HT-29 (cell line): ENCODE measurements at places on chromosomes 16 and 17.
A peak's percentile ranks its signal among the peaks of the same experiment; 100 is the strongest.

DNA sequence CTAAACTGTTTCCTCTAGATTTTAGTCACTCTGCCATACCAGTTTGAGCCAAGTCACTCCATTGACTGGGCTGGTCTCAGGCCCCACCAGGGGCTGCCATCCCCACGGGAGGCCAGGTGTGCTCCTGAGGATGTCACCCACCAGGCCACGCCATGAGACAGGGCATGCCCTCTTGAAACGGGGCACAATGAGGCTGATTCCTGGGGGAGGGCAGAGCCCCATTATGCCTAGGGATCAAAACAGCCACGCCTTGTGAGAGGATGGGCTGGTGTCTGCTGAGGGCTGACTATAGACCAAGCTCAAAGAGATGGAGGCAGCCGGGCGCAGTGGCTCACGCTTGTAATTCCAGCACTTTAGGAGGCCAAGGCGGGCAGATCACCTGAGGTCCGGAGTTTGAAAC, 21.5 kb downstream of the GINS2 start:
- DNase-seq = no peak

DNA sequence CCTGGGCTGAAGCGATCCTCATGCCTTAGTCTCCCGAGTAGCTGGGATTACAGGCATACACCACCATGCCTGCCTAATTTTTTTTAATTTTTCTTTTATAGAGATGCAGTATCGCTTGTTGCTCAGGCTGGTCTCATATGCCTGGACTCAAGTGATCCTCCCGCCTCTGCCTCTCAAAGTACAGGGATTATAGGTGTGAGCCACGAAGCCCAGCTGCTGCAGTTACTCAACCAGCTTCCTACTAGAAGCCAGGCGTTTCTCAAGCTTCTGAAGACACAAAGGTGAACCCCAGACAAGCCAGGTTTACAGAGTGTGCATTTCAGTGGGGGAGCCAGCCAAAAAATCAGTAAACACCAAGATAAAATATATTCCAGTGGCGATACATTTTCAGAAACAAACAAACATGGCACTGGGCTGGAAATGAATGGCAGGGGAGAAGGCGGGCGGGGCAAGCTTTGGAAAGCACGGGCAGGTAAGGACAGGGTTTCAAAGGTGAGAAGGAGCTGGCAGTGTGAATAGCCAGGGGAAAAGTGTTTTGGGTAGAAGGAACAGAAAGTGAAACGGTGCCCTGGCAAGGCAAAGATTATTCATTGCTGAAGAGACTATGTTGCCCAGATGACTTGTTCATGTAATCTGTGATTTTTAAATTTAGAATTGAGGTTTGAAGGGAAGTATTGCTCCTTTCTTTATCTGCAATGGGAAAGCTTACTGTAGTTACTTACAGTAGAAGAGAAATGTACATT, 471.1 kb downstream of the WWOX start:
- no peak for DNase-seq

- DNase-seq = no peak
These were observed 9.4 kb downstream of the TMEM92 start for GRCh38 chr17:50283714-50284113.

DNA sequence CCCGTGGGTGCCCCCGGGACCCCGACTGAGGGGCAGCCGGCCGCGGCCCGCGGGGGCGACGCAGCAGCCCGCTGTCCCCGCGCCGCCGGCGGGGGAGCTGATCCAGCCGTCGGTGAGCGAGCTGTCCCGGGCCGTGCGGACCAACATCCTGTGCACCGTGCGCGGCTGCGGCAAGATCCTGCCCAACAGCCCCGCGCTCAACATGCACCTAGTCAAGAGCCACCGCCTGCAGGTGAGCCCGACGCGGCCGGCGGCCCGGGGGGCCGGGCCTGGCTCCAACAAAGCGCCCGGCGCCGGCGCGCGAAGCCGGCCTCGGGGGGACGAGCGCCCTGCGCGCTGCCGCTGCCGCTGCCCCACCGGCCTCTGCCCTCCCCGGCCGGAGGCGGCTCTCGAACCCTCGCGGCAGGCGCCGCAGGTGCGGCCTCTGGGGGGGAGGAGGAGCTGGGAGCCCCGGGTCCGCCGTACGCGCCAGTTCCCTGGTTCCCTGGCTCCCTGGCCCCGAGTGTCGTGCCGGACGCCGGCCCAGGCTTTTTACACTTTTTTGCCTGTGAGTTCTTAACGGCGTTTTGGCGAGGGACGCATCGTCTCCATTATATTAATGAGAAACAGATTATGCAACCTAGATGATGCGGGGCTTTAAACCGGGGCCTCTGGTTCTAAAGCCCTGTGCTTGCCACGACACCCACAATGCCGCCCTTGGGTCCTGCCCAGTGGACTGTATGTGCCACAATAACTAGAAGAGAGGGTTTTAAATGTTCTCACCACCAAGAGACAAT, 521 bp downstream of the ATMIN start:
- peak; percentile 32 for DNase-seq

- no peak for DNase-seq
These were observed 51.7 kb downstream of the PLXDC1 start for GRCh38 chr17:39099663-39100286.
